ENCODE measurements at places on chromosomes 4 and X.
A peak's percentile ranks its signal among the peaks of the same experiment; 100 is the strongest.

DNA sequence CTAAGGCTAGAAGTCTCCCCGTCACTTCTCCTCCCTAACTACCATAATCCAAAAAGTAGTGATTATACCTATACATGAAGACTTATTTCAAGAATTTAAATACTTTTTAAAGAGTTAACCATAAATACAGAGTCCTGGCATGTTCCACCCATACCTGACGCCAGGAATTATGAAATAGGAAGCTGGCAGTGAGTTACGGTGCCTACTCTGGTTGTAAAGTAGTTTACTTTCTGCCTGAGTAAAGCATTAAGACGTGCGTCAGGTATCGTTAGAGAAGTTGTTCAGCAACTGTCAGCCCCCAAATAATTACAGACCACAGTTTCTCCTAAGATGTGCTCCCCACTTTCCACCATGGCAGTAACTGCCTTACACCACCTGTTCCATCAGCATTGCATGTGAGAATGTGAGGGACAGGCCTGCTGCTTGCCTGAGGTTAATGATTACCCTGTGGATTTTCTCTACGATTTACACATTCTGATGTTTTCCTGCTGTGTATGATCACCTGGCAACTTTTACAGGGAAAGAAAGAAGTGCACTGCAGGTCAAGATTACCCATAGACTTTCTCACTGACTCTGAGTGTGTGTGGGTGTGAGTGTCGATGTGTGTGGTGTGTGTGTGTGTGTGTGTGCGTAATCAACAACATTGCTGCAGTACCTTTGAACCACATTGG is 92.3 kb upstream of the SLC7A11 start:
- DNase-seq: no peak

- no peak for DNase-seq
Measured at GRCh38 chrX:149010853-149011224, 494.3 kb downstream of the IDS start.

GRCh38 chr4:152763796-152764195 is 15.7 kb downstream of the TIGD4 start:
- DNase-seq: no peak

- DNase-seq: no peak
Measured at GRCh38 chrX:15343075-15343476, 7.8 kb upstream of the PIGA start.

- DNase-seq: no peak
Measured at GRCh38 chr4:115781528-115782146, 668.2 kb upstream of the NDST4 start.

DNA sequence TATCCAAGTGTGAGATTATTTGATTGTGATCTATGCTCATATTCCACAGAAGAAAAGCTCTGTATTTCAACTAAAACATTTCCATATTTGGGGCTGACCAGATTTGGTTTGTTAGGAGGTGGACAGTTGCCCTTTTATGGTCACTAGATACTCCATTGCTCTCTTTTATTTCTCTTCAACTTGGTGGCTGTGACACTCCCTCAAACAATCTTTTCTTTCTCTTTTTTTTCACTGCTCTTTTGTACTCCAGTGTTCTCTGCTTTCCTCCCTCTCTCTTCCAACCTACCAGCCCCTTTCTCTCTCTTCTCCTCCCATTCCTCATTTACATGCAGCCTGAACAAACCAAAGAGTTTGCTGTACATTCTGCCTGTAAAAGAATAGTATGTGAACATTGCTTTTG is 48.8 kb downstream of the RBPJ start:
- no peak for DNase-seq

DNA sequence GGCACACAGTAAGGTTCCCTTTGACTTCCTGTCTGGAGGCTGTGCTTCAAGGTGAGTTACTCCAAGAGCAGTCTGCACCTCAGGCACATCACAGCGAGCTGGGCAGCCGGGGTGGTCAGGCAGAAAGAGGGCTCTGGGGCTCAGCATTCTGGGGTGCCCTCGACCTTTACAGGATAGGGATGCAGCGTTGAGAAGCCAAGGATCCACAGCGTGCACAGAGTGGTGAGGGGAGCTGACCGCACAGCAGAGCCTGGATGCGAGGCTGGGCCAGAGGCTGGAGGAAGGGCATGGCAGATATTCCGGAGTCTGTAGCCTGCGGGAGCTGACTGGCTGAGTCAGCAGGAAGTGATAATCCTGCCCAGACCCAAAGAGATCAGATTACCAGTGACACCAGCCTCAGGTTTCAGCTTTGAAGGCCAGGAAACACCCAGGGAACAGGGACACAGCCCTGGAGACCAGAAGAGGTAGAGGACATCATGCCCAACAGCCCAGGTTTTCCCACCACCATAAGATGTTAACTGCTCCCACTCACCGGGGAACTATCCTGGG is 38.4 kb upstream of the PDLIM3 start:
- no peak for DNase-seq

- DNase-seq: no peak
Measured at GRCh38 chr4:84948056-84948455, 18.4 kb downstream of the WDFY3 start.

- DNase-seq: no peak
Measured at GRCh38 chr4:13143222-13144070, 340.7 kb downstream of the RAB28 start.

DNA sequence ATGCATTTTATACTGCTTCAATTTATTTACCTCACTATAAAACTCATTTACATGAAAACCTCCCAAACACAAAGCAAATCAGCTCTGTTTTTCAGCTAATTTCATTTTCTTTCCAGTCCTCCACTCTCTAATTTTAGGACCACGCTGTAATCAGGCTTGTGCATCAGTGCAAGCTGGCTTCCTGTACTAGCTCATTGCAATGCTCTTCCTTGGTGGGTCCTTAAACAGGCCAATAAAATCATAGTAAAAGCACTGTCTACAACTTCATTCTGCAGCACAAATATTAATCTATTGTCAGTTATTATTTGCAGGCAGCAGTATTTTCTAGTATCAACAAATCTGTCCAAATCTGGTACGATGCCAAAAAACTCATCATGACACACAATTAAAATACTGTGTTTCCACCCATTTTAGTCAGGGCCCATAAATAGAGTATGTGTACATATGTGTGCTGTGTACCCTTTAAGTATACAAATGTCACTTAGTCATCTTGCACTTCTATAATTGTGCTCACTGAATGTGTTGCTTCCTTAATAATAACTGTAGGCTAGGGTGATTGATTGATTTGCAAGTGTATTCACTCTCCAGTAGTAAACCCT is 178.2 kb upstream of the HCCS start:
- no peak for DNase-seq

GRCh38 chr4:165631208-165631894 is 241.7 kb upstream of the TLL1 start:
- no peak for DNase-seq

DNA sequence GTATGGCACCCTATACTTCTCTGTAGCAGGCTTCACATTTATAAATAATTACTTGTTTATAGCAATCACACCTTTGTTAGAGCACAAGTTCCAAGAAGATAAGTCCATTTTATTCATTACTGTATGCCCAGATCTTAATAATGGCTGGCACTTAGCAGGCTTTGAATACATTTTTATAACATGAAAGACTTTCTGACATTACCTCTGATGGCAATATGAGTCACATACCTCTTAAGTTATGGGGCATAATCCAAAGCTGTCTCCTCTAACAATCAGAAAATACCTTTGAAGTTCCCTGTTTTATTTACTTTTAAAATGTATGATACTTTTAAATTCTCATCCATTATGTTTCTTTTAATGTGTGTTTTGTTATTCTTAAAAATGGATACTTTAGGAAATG is 12.2 kb downstream of the SCRG1 start:
- DNase-seq: no peak

- no peak for DNase-seq
Measured at GRCh38 chr4:158005021-158005420, 167.8 kb downstream of the GASK1B start.

DNA sequence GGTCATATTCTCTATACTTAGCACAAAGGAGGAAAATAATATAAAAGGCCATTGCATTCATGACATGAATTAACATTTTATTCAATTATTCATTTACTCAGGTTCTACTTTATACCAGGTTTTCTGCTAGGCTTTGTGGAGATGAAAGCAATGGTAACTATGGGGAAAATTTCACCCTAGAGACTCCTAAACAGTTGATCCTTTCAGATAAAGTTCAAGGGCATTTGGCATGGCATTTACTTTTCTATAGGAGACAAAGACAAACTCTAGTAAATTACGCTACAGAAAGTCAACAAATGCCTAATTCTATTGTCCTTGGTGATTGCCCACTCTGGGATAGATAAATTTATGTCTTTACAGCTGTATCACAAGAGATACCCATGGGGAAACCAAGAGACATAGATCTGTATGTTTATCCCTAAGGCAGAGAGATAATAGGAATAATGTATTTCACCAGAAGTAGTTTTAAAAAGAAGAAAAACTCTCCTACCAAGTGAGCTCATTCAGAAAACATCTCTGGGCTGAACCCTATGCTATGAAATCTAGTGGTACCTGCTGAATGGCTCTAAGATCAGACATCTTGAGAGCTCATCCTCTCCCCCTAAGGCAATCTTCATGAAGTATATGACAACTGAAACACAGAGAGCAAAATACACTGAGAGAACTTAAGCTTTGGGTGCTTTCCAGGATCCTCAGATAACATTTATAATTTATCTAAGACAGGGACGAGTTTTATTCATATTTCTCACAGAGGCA is 316.7 kb downstream of the ANTXR2 start:
- no peak for DNase-seq

- no peak for DNase-seq
Measured at GRCh38 chr4:138555584-138555983, 313.4 kb upstream of the SLC7A11 start.

DNA sequence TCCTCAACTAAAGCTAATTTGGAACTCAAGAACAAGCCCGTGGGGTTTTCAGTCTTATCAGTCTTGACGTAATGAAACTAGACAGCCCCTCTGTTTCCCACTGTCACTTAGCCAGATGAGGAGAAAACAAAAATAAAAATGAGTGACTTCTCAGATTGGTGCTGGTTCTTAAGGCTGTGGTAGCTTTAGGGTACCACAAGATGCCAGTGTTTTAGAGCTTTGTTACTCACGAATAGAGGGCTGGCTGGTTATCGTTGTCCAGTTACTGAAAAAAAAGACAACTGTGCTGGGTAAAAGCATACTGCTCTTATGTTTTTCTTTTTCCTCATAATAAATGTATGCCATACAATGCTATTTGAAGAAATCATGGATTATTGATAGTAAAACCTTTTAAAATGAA is 796.7 kb downstream of the RAPGEF2 start:
- DNase-seq: no peak

DNA sequence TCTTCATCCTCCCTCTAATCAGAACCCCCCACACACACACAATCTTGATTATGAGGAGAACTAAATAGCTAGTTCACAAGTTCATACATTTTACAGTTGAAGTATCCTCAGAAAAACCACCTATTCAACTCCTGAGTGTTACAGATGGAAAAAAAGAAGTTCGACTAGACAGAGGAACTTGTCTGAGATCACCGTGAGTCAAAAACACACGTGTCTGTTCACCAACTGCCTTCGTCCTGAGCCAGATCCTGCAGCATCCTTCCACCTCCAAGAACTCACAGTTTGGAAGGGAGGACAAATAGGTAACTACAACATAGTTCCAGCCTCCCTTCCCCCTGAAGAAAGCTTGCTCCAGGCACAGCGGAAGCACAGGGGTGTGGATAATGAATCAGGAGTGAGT is 19.0 kb upstream of the IRAK1 start:
- no peak for DNase-seq

GRCh38 chr4:183158062-183158461 is 59.0 kb downstream of the WWC2 start:
- DNase-seq: no peak

GRCh38 chrX:53211391-53211978 is 13.5 kb downstream of the KDM5C start:
- DNase-seq: no peak

DNA sequence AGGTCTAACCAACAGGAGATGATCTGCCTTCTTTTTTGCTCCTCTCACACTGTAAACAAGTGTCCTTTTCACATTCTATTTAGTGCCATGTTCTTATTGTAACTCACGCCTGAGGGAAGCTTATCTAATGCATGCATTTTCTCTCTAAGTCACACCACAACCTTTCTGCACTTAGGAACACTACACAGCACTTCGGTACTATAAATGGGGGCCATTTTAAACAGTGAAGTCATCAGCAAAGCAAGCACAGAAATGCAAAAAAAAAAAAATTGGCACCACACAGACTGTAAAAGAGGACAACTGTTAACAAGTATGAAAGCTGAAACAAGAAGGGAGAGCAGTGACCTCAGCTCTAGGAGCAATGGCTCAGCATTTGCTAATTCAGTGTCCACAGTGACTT is 45.2 kb downstream of the PRSS12 start:
- DNase-seq: no peak

- no peak for DNase-seq
Measured at GRCh38 chrX:149531599-149531998, 9.2 kb upstream of the EOLA1 start.

DNA sequence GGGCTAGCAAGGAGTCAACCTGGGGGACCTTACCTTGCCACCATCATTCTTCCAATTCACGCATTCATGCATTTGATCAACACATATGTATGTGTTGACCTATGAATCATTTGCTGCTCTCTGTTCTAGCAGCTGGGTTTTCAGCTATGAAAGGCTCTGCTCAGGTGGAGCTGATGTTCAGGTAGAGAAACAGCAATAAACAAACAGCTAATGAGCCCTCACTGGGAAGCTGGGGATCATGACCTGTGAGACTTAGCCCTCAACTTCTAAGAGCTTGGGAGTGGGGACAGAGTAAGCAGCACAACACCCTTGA is 1.6 kb upstream of the OTOP1 start:
- no peak for DNase-seq

- DNase-seq: no peak
Measured at GRCh38 chrX:111328858-111329257, 58.6 kb upstream of the CAPN6 start.

DNA sequence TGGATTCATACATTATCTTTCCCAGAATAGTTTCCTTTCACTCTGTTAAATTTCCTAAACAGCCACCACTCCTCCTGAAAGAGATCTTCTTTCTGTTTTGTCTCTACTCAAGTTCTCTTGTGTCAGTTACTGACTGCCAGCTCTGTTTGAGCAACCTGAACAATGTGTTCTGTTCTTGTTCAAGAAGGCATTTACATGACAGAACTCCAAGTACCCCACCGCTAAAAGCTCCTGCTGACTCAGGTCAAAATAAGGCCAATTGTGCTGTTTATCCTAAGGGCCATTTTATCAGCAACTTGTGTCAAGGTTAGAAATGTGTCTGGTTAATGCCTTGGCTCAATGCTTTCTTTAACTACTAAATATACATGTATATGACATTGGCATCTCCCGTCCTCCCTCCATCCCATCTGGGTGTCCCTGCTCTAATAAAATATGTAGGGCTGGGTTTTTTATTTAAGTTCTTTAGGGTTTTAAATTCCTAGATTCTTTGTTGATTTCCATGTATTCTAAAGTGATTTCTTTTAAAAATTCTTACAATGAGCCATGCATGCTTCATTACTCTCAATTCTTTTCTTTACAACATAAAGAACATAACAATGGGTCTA is 144.3 kb upstream of the PAQR3 start:
- DNase-seq: no peak

- no peak for DNase-seq
Measured at GRCh38 chrX:148874636-148875246, 374.3 kb downstream of the AFF2 start.

GRCh38 chrX:100687128-100687527 is 43.1 kb downstream of the SRPX2 start:
- peak; percentile 30 for DNase-seq

All from stimulated activated CD4-positive, alpha-beta T cell treated with anti-CD3 and anti-CD28 coated beads, Interleukin-4, amount 100 ng/mL, for 4 hours (primary cell).